ENCODE measurements at places on chromosomes 12 and 14.
A peak's percentile ranks its signal among the peaks of the same experiment; 100 is the strongest.

GRCh38 chr12:27277846-27278260 lies 33.8 kb downstream of the STK38L start:
- no peak for DNase-seq

GRCh38 chr14:75401361-75401760 lies 26.5 kb upstream of the JDP2 start:
- no peak for DNase-seq

DNA sequence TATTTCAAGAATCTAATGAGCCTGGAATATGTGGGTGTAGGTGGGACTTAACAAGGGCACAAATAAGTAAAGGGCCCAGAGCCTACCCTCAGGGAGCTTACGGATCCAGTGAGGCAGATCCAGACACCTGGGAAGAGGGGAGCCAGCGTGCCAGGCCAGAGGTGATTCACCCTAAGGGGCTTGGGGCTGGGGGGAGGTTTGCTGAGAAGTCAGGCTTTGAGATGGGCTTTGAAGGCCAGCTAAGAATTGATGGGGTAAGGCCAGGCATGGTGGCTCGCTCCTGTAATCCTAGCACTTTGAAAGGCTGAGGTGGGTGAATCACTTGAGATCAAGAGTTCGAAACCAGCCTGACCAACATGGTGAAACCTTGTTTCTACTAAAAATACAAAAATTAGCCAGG lies 695 bp upstream of the MMP19 start:
- DNase-seq: no peak

- no peak for DNase-seq
Measured at GRCh38 chr14:31419179-31419966, 977 bp downstream of the HEATR5A start.

DNA sequence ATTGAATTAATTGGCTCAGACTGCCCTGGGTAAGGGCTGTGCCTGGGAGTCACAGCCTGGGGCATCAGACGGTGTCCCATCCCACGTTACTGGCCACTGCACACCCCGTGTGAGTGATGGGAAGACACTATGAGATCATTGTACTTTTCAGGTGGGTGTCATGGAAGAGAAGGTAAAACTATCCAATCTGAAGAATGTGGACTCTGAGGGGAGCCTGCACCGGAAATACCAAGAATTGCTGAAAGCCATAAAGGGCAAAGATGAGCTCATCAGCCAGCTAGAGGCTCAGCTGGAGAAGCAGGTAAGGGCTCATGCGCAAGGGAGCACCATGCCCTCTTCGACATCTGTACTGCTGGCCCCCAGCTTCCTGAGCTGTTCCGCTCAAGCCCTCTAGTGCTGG lies 24.0 kb downstream of the PLEKHH1 start:
- peak; percentile 44 for DNase-seq

GRCh38 chr12:131862084-131862441 lies 32.4 kb upstream of the ULK1 start:
- no peak for DNase-seq

- DNase-seq: no peak
Measured at GRCh38 chr14:102929241-102930137, 7.0 kb downstream of the AMN start.

GRCh38 chr14:100824901-100825712 lies 811 bp upstream of the MEG3 start:
- no peak for DNase-seq

DNA sequence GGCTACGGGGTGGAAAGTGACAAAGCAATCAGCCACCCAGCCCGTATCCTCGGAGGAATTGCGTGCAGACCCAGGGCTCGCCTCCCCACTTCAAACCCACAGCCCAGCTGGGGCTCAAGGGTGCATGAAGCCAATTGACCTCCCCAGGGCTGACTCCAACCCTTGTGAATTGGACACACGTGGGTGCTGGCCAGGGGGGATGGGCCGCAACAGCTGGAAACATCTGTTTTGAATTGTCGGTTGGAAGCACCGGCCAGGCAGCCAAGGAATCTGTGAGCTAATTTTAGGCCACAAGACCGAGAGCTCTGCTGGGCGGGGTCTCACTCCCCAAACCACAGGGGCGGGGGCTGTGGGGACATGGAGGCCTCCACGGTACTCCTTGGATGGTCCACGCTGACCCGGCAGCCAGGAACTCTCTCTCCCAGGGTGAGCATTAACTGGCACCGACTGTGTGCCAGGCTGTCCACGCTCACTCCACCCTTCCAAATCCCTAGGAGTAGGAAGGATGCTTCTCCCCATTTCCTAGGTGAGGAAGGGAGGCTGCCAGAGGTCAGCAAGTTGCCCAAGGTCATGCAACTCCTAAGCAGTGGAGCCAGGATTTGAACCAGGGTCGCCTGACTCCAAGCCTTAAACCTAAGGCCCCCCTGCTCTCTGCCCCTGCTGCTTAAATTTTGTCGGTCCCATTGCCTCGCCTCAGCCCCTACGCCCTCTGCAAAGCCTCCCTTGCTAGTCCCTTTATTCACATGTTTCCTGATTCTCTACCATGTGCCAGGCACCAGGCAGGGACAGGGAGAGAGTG lies 11.9 kb upstream of the TMEM119 start:
- no peak for DNase-seq

GRCh38 chr12:87405918-87406317 lies 623.3 kb downstream of the C12orf50 start:
- DNase-seq: no peak

DNA sequence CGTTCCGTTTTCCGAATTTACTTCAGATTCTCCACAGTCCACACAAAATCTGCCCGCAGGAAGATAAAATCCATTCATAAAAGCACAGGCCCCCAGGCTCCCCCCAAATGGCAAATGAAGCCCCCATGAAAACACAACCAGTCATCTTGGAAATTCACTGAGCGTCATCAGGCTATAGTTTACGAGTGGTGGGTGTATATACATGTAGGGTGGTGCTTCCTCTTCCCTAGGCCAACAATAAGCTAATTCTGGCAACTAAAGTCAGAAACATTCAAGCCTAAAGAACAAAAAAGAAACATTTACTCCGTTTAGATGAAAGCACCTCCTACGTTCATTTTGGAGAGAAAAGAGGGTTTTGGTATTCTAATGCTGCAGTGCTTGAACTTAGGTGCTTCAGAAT lies 5.8 kb downstream of the GPR68 start:
- DNase-seq: no peak

- no peak for DNase-seq
Measured at GRCh38 chr12:26380897-26381296, 185.5 kb downstream of the SSPN start.

DNA sequence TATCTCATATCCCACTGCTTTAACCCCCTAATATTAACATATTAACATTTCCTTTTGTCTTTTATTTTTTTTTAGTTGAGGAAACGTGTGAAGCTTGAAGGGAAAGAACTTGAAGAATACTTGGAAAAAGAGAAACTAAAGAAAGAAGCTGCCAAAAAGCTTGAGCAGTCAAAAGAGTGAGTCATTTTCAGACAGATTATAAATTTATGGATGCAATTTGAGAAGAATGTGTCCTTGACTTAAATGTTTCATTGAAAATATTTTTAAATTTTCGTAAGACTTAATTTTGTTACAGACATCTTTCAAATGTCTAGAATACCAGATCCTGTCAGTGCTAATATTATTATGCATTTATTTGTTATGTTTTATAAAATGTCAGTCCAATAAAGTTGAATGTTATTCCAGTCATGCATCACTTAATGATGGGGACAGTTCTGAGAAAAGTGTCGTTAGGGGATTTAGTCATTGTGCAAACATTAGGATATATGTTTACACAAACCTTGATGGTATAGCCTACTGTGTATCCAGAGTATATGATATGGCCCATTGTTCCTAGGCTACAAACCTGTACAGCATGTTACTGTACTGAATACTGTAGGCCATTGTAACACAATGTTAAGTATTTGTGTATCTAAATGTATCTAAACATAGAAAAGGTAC lies 32.6 kb downstream of the CPSF2 start:
- no peak for DNase-seq

GRCh38 chr14:67881225-67881624 lies 61.6 kb downstream of the RAD51B start:
- DNase-seq: no peak

GRCh38 chr12:46383654-46384450 lies 11.3 kb upstream of the SLC38A2 start:
- peak; percentile 96 for DNase-seq

- DNase-seq: no peak
Measured at GRCh38 chr14:101465795-101466448, 95.4 kb upstream of the DIO3 start.

GRCh38 chr12:53252349-53252916 lies 15.7 kb upstream of the ESPL1 start:
- no peak for DNase-seq

DNA sequence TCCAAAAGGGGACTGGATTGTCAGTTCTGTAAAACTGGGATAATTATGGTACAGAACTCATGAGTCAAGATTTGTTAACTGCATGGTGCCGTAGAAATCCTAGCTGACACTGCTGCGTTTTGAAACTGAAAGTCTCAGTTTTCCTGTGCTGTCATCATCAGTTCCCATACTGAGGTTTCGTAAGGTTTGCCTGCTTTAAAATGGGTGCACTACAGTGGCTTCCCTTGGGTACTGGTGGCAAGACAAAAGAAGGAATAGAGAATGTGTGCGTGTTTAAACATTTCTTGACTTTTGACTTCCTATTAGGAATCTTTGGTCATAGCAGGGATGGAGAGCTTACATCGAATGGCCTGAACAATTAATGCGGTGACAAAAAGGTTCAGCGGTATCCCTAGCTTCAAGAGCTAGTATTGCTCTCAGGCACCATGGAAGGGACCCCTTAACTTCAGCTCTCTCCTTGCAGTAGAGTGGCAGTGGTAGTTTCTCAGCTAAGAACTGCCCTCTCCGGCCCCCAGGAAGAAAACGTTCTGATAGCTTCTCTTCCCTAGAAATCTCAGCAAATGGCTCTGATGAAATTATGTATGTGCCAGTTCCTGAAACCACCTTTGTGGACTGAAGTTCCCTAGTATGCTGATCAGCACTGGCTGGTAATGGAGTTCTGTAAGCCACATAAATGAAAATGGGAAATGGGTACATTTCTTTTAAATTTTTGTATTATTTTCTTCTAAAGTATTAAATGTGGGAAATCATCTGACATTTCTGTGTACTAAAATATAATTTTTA lies 28.9 kb downstream of the ANO6 start:
- no peak for DNase-seq

- no peak for DNase-seq
Measured at GRCh38 chr12:30450872-30451271, 244.8 kb downstream of the IPO8 start.

- no peak for DNase-seq
Measured at GRCh38 chr14:99183311-99183710, 88.7 kb downstream of the BCL11B start.

DNA sequence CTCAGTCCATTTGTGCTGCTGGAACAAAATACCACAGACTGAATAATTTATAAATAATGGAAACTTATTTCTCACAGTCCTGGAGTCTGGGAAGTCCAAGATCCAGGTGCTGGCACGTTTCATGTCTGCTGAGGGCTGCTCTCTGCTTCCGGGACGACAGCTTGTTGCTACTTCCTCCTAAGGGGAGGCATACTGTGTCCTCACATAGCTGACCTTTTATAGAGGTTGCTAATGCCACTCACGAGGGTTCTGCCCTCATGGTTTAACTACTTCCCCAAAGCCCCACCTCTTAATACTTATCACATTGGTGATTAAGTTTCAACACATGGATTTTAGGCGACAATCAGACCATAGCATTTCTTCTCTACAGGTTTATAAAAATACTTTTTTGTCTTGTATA lies 411.1 kb downstream of the NRXN3 start:
- no peak for DNase-seq

GRCh38 chr14:81767266-81767995 lies 233.8 kb upstream of the SEL1L start:
- no peak for DNase-seq

- no peak for DNase-seq
Measured at GRCh38 chr14:51884086-51884927, 23.9 kb downstream of the GNG2 start.

DNA sequence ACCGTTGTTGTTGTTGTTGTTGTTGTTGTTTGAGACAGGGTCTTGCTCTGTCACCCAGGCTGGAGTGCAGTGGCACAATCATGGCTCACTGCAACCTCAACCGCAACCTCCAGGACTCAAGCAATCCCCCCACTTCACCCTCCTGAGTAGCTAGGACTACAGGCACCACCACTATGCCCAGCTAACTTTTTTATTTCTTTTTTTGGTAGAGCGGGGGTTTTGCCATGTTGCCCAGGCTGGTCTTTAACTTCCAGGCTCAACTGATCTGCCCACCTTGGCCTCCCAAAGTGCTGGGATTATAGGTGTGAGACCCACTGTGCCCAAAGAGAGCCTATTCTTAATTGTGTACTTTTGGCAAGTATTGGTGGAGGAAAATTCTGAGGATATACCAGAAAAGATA lies 25.7 kb downstream of the MOK start:
- DNase-seq: no peak

GRCh38 chr14:32991691-32992090 lies 53.0 kb downstream of the NPAS3 start:
- no peak for DNase-seq

DNA sequence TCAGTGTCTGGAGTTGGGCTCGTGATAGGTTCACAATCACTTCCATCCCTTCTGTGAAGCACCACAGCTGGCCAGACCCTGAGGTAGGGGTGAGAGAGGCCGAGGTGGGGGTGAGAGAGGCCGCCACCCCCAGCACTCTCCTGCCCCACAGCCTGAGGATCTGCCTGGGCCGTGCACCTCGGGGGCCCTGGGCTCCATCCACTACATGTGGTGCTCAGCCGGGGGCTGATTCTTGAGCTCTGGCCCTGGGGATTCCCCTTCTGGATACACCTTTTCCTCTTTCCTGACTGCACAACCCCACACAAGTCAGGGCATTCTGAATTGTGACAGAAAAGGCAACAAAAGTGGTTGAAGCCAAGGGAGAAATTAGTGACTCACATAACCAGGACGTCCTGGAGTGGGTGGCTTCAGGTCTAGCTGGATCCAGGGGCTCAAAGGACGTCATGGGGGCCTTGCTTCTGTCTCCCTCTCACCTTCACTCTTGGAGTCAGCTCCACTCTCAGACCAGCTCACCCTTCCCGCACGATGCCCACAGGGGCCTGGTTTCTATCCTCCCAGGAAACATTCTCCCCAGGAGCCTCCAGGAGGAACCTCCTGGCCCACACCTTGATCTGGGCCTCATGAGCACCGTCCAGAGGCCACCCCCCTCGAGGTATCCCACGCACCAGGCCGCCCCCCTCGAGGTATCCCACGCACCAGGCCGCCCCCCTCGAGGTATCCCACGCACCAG lies 12.1 kb upstream of the FBRSL1 start:
- DNase-seq: peak; percentile 59

DNA sequence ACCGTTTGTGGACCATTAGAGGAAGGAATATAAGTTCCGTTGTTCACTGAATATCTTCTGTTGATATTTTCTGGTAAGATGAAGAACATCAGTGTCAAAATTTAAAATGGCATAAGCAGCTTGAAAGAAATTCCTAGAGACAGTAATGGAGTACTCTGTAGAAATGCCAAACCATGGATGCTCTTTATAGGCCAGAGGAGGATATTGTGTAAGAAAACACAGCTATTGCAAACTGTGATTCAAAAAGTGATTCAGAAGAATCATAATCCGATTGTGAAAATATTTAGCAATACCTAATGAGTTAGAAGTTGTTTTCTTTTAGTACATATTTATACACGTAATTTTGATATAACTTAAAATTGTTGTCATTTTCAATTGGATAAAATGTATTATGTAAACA lies 102.8 kb downstream of the SLC16A7 start:
- no peak for DNase-seq

- DNase-seq: no peak
Measured at GRCh38 chr14:73008501-73008900, 18.4 kb downstream of the ZFYVE1 start.

GRCh38 chr12:85350356-85350755 lies 70.3 kb downstream of the ALX1 start:
- DNase-seq: no peak

- DNase-seq: no peak
Measured at GRCh38 chr14:47366006-47366405, 309.4 kb downstream of the MDGA2 start.

All from chondrocyte (in vitro differentiated cells).